ENCODE measurements at places on chromosomes 1 and 21.
A peak's percentile ranks its signal among the peaks of the same experiment; 100 is the strongest.

- no peak for DNase-seq
Observed at GRCh38 chr1:119083479-119083878, 57.0 kb downstream of the WARS2 start.

- no peak for DNase-seq
Observed at GRCh38 chr1:201347498-201348210, 29.8 kb downstream of the TNNT2 start.

DNA sequence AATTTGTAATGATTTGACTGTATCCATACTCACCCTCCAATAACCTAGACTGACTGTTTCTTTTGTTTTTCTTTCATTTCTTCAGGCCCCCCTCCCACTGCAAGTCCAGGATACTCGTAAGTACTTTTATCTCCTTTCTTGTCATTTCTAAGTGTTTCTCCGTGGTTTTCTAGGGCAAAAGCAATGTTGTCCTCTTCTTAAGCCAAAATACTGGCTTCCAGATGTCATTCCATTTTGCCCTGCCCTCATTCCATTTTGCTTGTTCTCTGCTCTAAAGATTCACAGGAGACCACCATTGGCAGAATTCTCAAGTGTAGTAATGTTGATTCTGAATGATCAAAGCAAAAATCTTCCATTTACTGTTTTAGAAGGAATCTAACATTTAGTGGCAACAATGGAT, 152.8 kb upstream of the UBE2U start:
- DNase-seq: no peak

- no peak for DNase-seq
Observed at GRCh38 chr1:7264101-7264500, 478.8 kb downstream of the CAMTA1 start.

DNA sequence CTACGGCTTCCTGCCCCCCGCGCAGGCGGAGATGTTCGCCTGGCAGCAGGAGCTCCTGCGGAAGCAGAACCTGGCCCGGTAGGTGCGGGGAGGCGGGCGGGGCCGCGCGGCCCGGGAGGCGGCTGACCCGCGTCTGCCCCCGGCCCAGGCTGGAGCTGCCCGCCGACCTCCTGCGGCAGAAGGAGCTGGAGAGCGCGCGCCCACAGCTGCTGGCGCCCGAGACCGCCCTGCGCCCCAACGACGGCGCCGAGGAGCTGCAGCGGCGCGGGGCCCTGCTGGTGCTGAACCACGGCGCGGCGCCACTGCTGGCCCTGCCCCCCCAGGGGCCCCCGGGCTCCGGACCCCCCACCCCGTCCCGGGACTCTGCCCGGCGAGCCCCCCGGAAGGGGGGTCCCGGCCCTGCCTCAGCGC, 16.6 kb downstream of the NOC2L start:
- DNase-seq: no peak

DNA sequence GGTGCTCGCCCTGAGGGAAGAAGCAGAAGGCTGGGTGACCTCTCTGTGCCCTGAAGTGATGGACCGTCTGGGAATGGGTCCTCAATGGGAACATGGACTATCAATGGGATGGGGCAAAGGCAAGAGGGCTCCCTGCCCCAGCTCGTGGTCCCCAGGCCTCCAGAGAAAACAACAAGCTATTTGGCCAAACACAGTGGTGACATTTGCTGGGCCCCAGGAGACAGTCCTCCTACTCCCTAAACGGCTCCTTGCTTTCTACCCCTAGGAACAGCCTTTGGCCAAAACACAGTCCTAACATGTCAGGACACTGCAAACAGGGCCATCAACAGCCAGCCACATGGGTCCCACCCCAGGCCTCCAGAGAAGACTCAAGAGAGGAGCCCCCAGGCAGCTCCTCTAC, 102.8 kb downstream of the RAVER2 start:
- no peak for DNase-seq

DNA sequence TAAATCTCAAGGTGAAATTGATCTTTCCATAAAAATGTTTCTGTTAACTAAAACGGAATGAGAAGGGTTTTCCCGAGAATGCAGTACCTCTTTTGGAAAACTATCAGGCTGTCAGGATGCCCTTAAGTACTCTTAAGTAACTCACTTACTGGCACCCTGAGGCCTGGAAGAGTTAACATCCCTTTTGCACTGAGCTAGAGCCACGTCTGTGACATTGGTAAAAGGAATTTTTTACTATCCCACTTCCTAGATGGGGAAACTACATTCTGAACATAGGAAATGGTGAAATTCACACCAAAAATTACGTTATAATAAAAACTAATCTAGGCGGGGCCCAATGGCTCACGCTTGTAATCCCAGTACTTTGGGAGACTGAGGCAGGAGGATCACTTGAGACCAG, 39.7 kb upstream of the MAP10 start:
- no peak for DNase-seq

DNA sequence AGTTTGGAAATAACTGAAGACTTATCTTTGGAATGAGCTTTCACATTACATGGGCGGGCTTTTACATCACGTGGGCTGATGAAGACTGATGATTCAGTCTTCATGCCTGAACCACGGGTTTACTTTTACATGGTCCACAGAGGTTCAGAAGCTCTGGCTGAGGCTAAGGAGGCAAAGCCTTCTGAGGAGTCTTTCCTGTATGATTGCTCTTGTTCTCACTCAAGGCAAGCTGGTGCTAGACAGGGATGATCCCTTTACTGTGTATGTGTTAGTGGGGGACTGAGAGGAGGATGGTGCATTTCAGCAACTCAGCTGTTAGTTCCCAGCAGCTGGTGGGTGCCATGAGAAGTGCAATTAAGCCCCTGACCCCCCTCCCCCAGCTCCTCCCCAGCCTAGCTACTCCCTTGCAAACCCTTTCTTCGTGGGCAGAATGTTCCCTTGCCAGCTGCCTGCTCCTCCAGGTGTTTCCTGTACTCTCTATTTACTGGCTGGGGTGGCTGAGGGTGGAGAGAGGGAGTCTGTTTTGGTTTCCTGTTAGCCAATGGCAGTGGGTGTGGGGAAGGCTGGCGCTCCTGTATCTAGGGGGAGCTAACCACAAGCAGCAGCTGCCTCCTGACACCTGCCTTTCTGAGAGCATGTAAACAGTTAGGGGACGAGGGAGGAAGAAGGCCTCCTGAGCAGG, 15.4 kb downstream of the BTG2 start:
- DNase-seq: no peak

DNA sequence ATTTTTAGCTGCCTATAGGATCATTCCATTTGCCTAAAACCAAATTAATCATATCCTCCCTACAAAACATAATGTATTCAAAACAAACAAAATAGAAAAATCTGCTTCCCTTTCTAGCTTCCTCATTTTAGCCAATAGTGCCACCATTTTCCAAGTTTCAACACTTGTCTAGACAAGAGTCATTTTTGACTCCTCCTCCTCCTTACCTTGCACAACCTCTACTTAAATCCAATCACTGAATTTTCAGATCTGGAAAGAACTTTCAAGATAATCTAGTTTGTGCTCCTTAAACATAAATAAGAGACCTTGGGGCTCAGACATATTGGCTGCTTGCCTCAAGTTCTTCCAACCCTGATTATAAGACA, 7.4 kb downstream of the STX6 start:
- DNase-seq: no peak

GRCh38 chr1:223245411-223245810, 102.4 kb upstream of the TLR5 start:
- no peak for DNase-seq

GRCh38 chr1:218165701-218166114, 119.4 kb upstream of the RRP15 start:
- no peak for DNase-seq

- DNase-seq: no peak
Observed at GRCh38 chr1:1065265-1065939, 8.7 kb downstream of the RNF223 start.

GRCh38 chr1:198657550-198658064, 18.8 kb downstream of the PTPRC start:
- peak; percentile 90 for DNase-seq

- no peak for DNase-seq
Observed at GRCh38 chr1:182237329-182237728, 154.3 kb downstream of the GLUL start.

DNA sequence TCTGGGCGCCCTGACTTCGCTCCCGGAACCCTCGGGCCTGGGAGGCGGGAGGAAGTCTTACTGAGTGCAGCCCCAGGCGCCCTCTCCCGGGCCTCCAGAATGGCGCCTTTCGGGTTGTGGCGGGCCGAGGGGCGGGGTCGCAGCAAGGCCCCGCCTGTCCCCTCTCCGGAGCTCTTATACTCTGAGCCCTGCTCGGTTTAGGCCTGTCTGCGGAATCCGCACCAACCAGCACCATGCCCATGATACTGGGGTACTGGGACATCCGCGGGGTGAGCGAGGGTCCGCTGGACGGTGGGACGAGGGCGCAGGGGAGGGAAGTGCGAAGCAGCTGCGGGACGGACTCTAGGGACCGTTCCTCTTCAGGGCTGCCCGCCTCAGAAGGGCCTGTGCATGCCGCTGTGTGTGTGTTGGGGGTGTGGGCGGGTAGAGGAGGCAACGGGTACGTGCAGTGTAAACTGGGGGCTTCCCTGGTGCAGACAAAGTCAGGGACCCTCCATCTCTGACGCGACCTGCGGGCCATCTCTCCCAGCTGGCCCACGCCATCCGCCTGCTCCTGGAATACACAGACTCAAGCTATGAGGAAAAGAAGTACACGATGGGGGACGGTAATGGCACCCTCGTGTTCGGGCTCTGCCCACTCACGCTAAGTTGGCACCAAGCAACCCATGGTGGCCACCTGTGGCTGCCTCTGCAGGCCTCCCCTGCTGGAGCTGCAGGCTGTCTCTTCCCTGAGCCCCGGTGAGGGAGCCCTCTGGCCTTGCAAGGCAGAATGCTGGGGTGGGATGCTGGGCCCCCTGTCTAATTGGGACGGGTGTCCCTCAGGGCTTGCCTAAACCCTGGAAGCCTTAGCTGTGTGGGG, at the start of gene GSTM1:
GSTM1 (plus strand) TSS at position 177 of the 859 bp plus-strand sequence; CDS start at position 234, 57 bp downstream.
- peak; percentile 22 for DNase-seq

DNA sequence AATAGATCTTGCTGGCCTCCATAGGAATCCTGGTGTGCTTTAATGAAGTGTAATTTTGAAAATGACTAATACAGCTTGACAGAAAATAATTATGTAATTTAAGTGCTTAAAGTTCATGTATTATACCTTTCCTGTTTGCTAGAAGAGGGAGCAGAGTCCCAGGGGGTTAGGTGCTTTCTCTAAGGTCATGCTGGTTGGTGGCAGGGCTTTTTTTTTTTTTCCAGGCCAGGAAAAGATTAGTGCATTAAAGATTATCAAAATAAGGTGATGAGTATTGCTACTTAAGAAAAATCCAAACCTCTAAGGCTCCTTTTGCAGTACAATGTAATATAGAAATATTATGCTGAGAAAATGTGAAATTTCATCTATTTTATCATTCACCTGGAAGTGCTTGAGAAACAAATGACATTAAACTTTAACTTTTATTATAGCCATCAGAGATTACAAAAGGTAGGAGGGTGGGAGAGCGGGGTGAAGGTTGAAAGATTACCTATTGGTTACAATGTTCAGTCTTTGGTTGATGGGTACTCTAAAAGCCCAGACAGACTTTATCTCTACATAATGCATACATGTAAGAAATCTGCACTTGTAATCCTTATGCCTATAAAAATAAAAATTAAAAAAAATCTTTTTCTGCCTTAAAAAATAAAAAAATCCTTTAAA, 110.8 kb downstream of the RABGAP1L start:
- no peak for DNase-seq

- DNase-seq: no peak
Observed at GRCh38 chr1:220235462-220235861, 36.8 kb downstream of the RAB3GAP2 start.

- no peak for DNase-seq
Observed at GRCh38 chr1:890661-891060, 33.1 kb upstream of the SAMD11 start.

- peak; percentile 26 for DNase-seq
Observed at GRCh38 chr1:8182034-8182761, 135.7 kb upstream of the SLC45A1 start.

GRCh38 chr1:198079432-198079951, 77.3 kb upstream of the NEK7 start:
- DNase-seq: no peak

DNA sequence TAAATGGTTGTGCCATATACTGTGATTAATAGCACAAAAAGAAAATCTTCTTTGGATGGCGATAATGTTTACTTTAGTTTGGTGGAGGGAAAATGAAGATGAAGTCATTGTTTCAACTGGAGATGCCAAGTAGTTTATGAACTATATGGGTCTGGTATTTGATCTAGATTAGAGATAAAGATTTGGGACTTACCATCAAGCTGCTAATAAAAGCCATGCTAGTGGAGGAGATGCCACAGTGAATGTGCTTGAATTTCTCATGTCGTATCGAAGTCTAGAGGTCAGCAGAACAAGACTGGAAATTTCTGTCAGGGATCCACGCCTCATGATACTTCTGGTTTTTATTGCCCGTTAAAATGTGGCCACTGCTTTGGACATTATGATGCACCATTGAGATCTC, 742.0 kb downstream of the NCAM2 start:
- no peak for DNase-seq

DNA sequence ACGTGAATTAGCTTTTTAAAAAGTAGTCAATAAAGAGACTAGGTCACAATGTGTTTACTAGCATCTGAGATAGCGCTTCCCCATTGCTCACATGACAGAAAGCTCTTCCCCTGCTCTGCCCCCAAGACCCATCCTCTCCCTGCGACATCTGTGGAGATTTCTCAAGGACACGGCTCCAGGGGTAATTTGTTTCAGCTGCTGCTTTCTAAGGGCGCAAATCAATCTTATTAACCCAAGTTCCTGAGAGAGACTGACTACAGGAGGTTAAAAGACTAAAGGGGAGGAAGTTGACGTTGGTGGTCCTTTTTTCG, at the start of gene MYOCOS:
MYOCOS (plus strand) TSS at position 92 of the 311 bp plus-strand sequence. CDS start 1,641 bp downstream, outside the sequence.
- DNase-seq: no peak

DNA sequence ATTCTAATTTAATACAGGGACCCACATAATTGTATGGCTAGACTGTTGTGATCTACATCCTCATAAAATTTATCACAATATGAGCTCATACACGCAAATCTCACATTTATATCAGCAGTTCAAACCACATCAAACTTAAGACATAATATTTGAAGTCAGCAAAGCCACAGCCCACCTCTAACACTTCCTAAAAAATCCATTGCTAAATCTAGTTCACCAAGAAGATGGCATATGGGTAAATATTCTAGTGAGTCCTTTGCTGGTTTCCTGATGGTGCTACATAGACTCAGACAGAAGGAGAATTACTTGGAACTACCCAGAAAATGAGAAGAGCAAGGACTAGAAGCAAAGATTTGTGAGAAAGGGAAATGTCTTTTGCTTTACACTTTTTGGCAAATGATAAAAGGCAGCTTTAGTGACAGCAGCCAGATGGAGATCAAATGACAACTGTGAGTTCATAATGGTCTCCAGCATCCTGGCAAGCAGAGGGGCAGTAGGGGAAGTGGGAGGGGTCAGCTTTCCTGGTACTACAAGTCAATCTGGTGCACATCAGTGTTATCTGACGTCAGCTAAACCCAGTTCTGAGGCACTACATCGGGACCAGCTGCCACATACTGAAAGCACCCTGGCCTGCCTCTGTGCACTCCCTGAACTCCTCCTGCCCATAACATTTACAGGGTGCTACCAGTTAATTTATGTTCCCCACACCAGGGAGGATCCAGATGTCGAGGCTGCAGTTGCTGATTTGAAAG, 10.6 kb upstream of the GADD45A start:
- DNase-seq: peak; percentile 68

- DNase-seq: no peak
Observed at GRCh38 chr1:1975535-1975934, 28.1 kb downstream of the CFAP74 start.

GRCh38 chr1:56931211-56931610, 34.6 kb downstream of the C8B start:
- DNase-seq: no peak

Data from skeletal muscle cell (primary cell).